ENCODE measurements at places on chromosomes 2 and 18.
A peak's percentile ranks its signal among the peaks of the same experiment; 100 is the strongest.

- no peak for DNase-seq
These were observed 4.3 kb downstream of the SEPTIN10 start for GRCh38 chr2:109609352-109610024.

GRCh38 chr2:102630458-102630857 lies 11.1 kb downstream of the SLC9A2 start:
- DNase-seq = no peak

DNA sequence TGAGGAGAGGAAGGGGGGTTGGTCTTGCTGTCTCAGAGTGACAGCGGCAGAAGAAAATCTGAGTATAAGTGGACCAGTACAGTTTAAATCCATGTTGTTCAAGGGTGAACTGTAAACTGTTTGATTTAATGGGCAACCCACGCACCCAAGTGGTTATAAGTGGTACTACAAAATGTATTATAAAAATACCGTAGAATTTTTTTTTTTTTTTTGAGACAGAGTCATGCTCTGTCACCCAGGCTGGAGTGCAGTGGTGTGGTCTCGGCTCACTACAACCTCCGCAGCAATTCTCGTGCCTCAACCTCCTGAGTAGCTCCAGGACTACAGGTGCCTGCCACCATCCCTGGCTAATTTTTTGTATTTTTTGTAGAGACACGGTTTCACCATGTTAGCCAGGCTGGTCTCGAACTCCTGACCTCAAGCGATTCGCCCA lies 2.1 kb upstream of the CHCHD5 start:
- DNase-seq = peak; percentile 37

DNA sequence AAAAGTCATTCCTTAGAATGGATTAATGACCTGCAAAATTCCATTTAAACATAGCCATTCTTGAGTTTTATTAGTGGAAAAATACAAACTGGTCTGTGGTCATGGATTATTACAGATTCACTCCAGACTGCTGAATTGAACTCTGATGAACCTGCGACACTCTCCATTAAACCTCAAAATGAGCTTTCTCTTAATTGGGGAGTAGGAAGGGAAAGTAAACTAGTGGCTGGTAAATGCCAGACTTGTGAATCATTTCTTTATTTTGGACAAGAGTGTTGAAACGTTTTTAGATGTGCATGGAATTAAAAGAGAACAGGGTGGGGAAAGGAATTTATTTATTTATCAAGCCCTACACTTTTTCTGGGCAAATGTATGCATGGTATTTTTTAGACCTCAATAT lies 321.2 kb upstream of the FANCL start:
- no peak for DNase-seq

DNA sequence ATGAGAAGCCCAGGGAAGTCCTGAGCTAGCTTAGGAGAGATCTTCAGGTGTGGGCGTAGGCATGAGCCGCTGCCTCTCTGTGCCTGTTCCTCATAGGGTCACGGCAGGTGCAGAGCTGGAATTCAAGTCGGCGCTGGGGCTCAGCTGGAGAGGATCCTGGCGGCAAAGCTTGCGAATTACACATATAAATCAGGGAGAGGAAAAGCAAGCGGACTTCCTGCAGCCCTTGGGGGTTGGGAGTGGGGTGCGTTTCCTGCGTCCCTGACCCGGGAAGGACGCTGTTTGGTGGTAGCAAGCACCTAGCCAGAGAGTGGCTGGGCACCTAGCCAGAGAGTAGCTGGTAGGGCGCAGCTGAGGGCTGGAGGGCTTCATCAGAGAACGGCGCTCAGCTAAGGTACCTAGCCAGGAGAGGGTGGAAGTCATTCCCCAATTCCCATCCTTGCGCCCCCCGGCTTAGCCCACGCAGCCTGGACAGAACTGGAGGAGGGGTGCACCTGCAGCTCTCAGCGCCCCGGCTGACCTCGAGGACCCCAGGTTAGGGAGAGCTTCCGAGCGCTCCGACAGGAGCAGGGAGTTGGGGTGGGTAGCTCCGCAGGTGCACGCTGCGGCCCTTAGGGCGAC lies 459 bp upstream of the EFR3B start:
- peak; percentile 84 for DNase-seq

DNA sequence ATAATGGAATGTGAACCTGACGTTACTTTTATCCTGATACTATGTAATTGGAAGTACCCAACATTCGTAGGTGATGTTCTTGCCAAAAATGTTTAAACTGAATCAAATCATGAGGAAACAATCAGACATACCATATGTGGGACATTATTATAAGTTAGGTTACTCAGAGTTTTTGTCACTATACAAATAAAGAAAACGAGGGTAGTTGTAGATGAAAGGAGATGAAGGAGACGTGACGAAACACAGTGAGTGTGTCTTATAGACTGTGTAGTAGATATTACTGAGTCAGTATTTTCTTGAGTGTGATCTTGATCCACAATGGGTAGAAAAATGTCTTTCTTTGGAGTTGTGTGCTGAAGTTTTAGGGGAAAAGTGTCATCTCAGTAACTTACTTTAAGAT lies 176.8 kb downstream of the ZNF407 start:
- DNase-seq = no peak

GRCh38 chr2:145325485-145325884 lies 805.6 kb upstream of the ZEB2 start:
- DNase-seq = no peak

GRCh38 chr2:90077948-90078347 lies 1386.5 kb downstream of the RPIA start:
- DNase-seq = no peak

GRCh38 chr2:191929288-191929687 lies 82.4 kb upstream of the CAVIN2 start:
- DNase-seq = no peak

DNA sequence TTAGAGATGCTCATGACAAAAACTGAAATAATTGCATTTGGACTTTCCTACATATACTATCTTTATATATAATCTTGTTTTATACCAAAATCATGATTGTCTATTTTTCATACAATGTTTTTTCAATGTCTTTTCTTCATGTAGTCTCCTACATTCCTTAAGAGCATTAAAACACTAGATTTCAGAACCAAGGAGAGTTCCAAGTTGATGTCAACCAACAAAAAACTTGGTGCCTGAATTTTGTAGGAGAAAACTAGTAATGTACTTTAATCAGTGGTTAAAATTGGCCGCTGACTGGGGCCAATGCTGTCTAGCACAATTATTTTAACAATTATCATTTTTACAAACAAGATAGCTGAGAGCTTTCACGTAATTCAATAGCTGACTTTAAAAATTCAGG lies 678.8 kb downstream of the DCC start:
- no peak for DNase-seq

DNA sequence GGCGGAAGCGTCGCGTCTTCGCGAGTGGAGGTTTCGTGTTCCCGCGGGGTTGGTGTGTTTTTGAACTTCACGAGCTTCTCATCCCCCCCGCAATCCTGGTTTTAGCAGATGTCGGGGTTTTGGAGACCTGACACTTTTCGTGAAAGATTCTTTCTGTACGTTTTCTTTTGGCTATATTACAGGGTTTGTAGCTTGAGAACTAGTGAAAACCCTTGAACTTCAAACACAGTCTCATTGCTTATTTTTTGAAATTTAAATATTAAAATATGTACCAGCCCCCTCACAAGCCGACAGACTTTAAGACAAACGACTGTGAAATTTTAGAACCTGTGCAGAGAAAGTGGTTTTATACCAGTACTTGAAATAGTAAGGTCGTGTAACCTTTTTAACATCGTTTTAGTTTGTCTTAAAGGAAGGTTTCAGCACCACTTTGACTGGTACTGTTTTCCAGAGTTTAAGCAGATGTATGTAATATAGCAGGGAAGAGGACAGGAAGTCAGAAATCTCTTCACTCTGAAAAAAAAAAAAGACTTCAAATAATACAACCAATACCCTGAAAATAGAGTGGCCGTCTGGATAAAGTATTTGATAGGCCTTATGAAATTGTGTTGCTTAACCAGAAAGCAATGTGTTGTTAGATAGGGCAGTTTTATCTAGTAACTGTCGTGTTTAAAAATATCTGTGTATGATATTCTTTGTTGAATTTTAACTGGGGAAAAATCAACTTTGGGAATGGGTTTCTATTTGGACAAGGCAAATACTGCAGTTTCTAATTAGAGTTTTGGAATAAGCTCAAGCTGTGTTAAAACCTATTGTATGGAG lies 1.4 kb downstream of the SPATS2L start:
- no peak for DNase-seq

DNA sequence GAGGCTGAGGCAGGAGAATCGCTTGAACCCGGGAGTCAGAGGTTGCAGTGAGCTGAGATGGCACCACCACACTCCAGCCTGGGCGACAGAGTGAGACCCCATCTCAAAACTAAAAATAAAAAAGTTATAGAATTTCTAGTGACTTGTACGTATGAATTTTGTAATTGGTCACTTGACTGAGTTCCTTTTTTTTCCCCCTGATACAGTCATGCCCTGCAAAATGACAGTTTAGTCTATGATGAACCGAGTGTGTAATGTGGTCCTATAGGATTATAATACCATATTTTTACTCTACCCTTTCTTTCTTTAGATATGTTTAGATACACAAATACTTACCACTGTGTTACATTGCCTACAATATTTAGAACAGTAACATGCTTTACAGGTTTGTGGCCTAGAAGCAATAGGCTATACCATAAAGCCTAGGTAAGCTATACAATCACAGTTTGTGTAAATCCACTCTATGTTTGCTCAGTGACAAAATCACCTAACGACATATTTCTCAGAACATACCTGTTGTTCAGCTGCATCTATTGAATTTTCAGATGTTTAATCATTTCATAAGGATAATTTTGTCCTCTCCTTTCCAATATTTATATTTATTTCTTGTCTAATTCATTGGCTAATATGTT lies 25.4 kb downstream of the SOCS6 start:
- no peak for DNase-seq

DNA sequence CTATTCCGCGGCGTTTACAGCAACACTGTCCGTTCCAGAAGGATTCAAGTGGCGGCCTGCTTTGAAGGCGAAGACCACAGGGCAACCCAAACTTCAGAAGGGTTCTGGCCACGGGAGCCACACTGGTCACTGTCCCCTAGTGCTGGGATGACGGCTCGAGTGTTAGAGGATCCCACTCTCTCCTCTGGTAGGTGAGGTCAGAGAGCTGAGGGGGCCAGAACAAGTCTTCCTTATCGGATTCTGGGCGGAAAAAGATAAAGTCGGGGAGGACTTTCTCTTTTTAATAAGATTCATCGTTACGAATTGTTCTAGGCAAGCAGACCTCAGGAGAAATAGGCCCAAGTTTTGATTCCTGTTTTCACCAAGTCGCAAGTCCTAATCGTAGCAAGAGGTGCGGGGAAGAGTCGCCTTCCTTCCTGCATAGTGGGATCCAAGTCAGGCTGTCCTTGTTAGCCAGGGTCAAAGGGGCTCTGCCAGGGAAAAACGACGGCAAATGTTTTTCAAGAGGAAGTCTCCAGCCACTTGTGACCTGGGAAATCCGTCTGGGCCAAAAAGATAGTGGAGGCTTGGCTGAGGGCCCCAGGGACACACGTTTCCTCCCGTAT lies 864 bp upstream of the MYL12A start:
- DNase-seq = peak; percentile 3

GRCh38 chr2:124880995-124881394 lies 855.9 kb downstream of the CNTNAP5 start:
- no peak for DNase-seq

DNA sequence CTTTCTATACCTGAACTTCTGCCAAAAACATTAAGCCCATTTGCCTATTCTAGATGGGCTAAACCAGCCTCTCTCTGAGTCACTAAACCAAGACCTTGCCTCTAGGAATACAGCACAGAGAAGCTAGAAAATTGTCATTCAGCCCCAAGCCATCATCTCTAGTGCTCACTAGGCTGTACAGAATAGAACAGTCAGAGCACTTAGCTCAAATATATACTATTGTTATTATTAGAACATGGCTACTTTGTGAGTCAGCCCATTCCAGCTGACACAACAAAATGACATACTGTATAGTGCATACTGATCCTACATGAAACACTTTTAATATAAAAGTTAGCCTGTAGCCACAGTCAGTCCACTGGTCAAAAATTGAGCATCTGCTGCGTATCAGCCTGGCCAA lies 418.8 kb downstream of the NRXN1 start:
- DNase-seq = no peak

DNA sequence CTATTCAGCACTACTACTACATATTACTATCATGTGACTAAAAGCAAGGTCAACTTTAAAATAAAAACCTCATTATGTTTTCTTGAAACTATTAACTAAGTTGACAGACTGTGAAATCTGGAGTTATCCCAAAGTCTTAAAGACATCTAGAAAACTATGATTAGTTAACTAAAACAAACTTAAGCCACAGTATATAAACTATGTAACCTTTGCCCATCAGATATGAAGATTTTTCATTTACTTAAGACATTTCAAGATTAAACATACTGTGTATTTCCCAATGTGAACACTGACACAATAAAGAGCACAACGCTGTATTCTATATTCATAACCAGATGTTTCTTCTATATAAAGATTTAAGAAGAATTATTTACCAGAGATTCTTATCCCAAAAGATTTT lies 33.5 kb upstream of the CACNB4 start:
- DNase-seq = no peak

- no peak for DNase-seq
These were observed 16.3 kb downstream of the RDH14 start for GRCh38 chr2:18544171-18544570.

- no peak for DNase-seq
These were observed 14.3 kb upstream of the NOL10 start for GRCh38 chr2:10704034-10704594.

DNA sequence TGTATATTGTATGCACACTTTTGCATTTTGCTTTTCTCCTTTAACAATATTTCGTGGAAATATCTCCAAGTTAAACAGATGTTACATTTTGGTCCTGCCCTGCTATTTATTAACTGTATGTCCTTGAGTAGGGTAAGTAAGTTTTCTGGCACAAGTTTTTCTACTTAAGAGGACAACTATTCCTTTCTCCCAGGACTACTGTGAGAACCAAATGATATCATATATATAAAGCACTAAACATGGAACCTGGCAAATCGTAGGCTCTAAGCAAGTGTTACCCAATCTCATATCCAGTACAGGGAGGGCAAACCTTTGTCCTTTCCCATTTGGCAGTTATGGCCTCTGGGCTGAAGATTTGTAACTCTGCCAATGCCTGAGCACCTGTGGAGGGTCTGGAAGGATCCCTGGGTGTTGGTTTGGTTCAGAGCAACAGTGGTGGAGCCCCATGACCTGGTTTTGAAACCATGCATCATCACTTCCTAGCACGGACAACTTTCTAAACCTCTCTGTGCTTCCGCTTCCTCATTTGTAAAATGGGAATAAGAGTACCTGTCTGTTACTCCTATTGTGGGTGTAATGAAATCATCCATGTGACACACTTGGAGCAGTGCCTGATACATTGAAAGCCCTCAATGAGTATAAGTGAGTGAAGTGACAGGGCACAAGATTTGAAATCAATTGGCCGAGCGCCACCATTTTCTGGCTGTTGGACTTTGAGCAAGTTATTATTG lies 28.3 kb upstream of the ICOS start:
- DNase-seq = no peak

DNA sequence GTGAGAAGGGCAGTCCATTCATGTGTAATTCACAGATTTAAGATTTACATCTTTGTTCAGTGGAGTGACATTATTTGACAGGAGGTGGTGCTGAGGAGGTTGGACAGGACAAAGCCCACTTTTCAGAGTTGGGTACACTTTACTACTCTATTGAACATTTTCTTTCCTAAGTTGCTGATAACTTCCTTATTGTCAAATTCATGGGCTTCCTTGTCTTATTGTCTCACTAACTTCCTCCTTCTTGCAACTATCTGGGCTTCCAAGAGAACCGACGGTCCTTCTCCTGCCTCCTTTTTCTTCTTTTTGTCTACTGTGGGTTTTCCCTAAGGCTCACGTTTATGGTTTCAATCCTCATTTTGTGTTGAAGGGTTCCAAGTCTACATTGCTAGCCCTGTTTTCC lies 67.7 kb upstream of the DNMT3A start:
- no peak for DNase-seq
